Daoy (cell line): ENCODE measurements at places on chromosomes 3 and 15. TPM values are rescaled to one million over a fixed set of nuclear protein-coding genes. Genes with fewer than 3 reads are reported as not detected.
A peak's percentile ranks its signal among the peaks of the same experiment; 100 is the strongest.

The BTLA gene
- not detected in 2 replicates for total RNA-seq

The PP2D1 gene
- total RNA-seq = not detected in 2 replicates

The MASP1 gene
- total RNA-seq = not detected in 2 replicates

The DPPA2 gene
- total RNA-seq = 0.34 and 0.68 TPM in 2 replicates

The CCR9 gene
- total RNA-seq = not detected in 2 replicates

The CD86 gene
- 0.15 and 0.29 TPM in 2 replicates for total RNA-seq

The TM6SF1 gene
- total RNA-seq = 1.1 and 3.6 TPM in 2 replicates

DNA sequence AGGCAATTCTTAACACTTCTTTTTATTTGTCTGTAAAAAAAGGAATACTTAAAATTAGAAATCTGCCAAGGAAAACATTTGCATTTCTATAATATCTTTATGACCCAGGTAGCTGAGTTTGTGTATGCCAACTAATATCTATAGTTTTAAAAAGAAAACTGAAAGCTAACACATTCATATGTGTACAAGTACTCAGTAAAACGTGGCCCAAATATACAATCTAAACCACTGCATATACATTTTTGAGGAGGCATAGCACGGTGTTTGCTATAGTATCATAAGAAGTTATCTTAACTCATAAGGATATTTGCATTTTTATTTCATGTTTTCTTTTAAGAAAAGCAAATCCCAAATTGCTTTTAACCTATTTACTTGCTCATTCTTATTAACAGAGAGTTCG is 172.7 kb downstream of the ZBTB20 start:
- no peak for DNase-seq

GRCh38 chr15:92936693-92937092 is 36.6 kb downstream of the CHD2 start:
- no peak for DNase-seq

- no peak for DNase-seq
These were observed 199.9 kb downstream of the MFSD1 start for GRCh38 chr3:159001711-159002110.

DNA sequence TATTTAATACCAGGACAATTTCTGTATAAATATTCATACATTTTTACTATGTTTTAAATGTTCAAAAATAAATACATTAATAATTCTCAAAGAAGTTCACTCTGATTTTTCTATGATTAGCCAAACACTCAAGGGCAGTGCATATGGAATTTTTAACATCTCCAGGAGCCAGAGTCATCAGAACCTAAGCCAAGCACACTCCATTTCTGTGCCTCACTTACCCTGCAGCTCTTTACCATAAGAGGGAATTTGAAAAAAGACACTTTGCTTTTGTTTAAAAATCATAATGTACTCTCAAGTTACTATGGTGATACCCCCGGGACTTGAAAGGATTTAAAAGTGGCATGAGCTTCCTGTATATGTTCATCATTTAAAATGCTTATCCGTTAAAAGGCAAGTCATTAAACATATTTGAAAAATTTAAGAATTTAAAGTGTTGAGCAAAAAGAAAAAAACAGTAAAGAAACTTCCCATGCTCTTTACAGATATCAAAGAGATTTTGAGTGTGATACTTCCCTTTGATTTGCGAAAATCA is 747.4 kb upstream of the NECTIN3 start:
- no peak for DNase-seq

- no peak for DNase-seq
These were observed 12.8 kb upstream of the PDCD7 start for GRCh38 chr15:65146438-65146837.

DNA sequence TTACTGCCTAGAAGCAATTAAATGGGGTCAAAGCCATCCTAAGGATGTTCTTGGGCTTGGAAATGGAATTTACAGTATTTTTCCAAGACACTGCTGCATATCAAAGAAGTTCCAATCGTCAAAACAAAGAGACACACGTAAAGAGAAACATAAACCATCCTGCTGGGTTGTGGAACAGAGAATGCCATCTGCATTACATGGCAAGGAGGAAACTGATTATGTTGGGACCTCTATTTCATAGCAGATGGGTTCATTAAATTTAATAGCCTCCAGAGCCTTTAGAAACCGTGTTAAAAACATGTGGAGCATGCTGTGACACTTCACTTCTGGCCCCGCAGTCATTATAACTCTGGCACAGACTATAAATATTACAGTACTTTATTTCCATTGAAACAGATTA is 154.6 kb downstream of the LRTM1 start:
- DNase-seq = no peak

DNA sequence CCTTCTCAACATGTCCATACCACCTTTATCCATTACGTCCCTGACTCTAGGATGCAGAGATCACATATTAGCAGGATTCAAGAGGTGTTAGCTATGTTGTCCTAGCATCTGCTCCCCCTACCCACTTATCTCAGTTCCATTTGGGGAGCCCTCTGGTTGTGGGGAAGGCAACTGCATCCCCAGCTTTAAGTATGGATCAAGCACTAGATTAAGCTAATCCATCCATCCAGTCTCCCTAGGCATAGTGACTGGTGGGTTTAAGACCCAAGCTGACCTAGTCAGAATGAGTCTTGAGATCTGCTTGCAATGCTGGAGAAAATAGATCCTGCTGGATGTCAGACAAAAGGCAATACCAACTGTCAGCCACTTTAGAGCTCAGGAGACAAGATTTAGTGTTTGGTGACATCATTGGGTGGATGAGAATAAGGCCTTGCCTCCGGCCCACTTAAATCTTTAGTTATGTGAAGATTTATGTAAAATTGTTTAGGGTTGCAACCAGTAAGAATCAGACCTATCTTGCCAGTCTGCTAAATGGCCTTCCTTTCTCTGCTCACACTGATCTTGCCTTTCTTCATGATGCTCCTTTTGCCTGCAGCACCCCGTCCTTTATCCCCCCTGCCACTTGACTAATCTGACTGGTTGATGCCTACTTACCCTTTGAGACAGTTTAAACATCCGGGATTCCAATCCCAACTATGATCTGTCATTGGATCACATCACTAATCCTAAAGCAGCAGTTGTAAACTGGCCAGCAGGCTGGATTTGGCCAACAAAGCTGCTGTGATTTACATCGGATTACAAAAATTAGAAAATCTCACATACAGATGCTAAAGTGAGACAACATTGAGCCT is 2.1 kb upstream of the ISY1 start:
- DNase-seq = peak; percentile 11

DNA sequence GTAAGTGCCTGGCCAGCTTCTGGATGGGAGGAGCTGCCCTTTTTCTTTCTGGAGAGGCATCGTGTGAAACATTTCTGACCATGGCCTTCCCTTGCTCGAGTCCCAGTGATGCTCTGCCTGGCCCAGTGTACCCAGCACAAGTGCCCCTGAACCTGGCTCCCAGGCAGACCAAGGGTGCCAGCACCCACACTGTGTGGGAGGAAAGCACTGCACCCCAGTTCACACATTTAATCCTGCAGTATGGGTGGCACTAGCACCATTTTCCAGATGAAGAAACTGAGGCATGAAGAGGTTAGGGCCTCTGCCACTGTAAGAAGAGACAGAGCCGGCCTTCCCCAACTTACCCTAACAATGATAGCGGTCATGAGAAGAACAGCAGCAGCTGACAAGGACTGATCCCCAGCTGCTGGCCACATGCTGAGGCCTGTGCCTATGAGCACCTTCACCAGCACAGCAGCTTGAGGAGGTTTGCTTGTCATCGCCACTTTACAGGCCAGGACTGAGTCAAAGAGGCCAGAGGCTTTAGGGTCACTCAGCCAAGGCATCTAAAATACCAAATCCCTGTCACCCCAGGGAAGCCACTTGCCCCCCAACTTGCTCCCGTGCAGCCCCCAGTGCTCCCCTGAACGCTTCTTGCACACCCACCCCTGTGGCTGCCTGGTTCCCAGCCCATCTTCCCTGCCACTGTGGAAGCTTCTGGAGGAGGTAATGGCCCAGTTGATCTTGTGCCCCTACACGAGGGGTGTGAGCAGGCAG is 15.0 kb downstream of the PRR23E start:
- DNase-seq = no peak

DNA sequence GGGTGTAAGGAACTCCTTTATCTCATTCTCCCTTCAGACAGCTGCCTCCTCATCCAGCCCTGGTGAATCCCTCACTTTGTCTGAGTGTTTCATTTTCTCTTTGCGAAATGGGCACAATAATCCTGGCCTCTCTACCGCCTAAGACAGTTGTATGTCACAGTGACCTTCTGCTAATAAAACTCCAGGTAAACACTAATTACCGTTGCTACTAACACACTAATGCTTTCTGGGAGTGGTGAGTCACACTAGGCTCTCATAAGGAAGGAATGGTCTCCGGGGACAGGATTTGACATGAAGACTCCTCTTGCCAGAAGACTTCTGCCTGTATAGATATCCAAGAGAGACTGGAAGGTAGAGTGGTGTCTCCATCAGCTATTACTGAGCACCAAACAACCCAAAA is 71.7 kb upstream of the SNRK start:
- DNase-seq = peak; percentile 21

- DNase-seq = no peak
These were observed 99.5 kb upstream of the ZBTB20 start for GRCh38 chr3:115246461-115247020.

DNA sequence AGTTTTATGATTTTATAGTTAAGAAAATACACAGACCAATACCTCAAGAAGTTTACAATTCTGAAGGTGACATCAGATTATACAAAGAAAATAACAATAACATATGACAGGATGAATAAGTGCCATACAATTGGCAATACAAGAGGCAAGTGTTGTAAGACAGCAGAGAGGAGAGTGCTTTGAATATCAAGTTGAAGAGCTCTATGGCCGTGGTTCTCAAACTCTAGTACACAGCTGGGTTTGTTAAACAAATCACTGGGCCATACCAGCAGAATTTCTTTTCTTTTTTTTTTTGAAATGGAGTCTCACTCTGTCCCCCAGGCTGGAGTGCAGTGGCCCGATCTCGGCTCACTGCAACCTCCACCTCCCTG is 167.1 kb upstream of the NECTIN3 start:
- no peak for DNase-seq

DNA sequence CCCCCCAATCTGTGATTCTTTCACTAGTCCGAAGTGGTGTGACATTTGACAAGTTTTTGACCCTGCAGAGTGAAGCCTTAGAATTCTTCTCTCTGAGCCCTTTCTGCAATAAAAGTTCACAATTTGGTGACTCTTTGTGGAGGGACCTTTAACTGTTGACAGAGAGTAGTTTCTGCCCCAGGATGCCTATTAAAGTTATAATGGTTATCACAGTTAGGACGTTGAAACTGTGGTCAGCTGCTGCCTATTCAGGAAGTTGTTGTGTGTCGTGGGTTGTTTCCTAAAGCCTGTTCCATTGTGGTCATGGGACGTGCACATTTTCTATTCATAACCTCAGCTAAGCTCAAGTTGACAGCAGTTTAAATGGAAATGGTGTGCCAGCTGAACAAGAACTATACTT is 274.5 kb downstream of the NEK10 start:
- DNase-seq = no peak

DNA sequence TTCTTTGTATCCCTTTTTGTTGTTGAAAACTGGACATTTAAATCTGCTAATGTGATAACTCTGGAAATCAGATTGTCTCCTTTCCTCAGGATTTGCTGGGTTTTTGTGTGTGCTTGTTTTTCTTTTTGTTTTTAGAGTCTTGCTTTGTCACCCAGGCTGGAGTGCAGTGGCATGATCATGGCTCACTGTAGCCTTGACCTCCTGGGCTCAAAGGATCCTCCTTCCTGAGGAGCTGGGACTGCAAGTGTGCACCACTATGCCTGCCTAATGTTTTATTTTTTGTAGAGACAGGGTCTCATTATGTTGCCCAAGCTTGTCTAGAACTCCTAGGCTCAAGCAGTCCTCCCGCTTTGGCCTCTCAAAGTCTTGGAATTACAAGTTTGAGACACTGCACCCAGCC is 44.6 kb upstream of the IL20RB start:
- DNase-seq = no peak

- DNase-seq = no peak
These were observed 22.8 kb downstream of the EIF4E3 start for GRCh38 chr3:71702131-71703024.

DNA sequence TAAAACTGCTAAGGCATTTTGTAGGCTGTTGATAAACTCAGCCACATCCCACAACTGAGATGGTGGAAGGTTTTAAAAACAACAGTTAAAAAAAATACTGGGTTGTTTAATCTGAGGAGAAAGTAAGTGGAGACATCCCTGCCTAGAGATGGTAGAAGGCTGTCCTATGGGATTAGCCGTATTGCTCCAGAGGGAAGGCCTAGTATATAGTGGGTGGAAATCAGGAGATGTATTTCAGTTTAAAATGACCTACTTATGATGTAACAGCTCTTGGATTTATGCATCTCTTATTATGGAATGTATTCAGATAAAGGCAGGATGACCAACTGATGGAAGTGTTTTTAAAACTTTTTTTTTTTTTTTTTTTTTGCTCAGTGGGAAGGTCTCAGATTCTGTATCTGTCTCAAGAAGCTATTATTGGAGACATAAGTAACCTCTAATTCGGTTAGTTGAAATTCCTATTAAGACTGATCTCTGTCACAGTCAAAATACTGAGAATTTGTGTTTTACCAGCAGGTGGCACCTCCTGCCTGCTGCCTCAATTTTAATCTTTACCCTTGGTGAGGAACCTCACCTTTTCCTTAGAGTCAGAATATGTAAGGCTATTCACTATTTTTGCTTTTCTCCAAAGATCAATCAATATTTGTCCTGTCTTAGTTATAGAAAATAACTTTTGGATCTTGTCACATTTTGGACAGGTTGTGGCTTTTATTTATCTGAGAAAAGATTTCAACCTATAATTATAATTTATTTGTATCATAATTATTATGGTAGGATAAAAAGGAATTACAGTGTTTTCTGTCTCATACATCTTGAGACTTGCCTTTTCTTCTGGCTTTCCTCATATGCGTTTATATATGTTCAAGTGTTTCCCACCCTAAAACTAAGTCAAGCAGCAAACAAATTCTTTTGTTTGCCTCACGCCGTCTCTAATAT is 63.0 kb downstream of the VPS8 start:
- DNase-seq = peak; percentile 15

GRCh38 chr15:39296955-39297354 is 283.9 kb upstream of the THBS1 start:
- DNase-seq = no peak

DNA sequence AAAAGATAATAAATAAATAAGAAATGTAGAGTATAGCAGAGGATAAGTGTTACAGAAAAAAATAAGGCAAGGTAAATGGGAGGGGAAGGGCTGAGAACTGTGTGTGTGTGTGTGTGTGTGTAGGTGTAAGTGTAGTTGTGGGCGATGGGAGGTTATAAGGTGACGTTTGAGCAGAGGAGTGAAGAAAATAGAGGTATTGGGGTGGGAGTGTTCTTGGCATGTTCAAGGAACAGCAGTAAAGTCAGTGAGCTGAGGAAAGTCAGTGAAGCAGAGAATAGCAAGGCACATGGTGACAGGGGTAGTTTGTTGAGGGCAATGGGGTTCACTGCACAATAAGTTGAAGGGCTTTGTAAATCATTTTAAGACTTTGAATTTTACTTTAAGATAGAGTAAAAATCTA is 30.9 kb upstream of the ZNF148 start:
- DNase-seq = no peak
